ENCODE measurements at places on chromosomes 3 and 15.
A peak's percentile ranks its signal among the peaks of the same experiment; 100 is the strongest.

DNA sequence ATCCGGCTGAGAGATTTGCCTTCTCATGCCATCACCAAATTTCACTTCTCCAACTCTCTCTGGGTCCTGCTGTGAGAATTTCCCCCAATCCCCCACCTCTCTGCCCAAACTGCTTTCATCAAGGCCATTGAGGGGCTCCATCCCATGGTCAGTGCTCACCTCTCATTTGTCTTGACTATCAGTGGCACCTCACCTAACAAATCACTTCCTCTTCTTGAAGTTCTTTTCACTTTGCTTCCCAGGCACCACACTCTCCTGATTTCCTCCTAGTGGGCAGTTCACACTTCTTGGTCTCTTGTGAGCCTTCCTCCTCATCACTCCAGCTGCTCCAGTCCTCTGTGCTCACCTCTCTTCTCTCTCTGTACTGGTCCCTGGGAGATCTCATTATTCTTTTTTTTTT, 169.6 kb downstream of the OPA1 start:
- no peak for DNase-seq

DNA sequence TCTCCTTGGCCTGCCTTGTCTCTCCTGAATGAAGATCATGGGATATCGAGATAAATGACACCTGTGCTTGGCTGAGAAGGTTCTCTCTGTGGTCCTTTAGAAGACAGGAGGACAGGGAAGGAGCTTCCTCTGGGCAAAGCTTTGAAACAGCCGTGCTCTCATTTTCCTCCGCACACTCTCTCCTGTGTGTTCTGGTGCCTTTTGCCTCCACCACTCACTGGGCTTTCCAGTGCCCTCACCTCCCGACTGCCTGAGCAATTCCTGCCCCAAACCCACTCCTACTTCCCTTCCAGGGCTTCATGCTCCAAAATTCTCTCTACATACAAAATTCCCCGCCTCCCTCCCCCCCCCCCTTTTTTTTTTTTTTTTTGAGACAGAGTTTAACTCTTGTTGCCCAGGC, 32.3 kb downstream of the UPK1B start:
- DNase-seq = no peak

GRCh38 chr15:51727141-51727897, 10.1 kb downstream of the LYSMD2 start:
- DNase-seq = no peak

DNA sequence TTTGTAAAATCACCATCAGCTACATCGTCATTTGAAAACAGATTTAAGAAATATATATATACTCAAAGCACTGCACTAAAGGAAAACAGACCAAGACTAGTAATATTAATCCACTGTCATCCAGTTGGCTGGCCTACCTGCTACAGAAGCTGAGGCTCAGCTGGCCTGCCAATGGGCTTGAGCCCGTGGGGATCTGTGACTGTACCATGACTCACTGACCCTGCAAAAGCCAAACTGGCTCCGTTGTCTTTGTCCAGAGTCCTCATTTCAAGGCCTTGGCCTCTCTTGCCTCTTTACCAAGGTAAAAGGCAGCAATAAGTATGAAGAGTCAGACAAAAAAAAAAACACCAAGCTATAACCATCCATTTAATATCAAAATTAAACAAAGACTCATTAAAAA, 463.5 kb upstream of the RASGRP1 start:
- DNase-seq = no peak

DNA sequence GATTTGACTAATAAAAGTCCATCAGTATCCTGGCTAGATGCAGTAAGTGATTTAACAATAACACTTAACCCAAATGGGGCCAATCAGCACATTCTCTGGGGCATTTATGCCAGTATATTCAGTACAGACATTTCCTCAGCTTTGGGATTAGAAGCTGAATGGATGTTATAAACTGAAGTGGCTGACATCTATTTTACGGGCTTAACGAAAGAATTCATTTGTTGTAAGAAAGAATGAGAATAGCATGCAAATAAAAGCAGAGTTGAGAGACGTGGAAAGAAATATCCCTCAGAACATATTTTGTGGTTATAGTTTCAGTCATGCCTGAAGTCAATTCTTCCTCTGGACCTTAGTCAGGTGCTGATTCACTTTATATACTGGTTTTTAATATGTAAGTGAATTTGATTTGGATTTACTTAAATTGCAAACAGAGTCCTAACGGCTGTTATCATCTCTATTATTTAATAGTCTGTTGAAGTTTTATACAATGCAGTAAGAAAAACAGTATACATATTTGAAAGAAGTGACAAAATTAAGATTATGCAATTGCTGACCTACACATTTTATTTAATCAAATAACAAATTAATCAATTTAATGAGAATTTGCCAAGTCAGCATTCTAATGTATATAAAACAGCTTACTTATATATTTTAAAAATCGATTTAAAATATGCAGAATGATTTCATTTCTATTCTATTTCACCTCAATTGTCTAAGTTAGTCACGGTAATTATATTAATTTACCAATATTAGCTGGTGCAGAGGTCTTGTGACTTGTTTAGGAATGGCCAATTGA, 513.9 kb upstream of the CADM2 start:
- DNase-seq = no peak

- DNase-seq = no peak
These were observed 16.1 kb upstream of the LYSMD4 start for GRCh38 chr15:99749386-99749785.

DNA sequence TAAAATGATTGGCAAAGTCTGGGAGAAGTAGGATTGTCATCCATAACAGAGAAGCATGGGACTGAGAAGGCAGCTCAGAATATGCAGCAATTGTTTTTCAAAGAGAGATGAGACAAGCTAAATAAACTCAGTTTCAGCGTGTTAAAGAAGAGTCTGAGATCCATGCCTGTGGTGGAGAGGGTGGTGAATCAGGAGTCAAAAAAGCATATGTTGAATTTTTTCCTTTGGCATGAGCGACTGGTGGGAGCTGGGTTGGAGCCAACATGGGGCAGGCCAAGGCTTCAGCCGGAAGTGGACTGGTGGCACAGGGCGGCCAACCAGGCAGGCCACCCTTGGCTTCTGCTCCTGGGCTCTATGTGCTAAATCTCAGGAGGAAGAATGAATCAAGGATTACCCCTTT, 102.0 kb downstream of the SST start:
- no peak for DNase-seq

GRCh38 chr3:40581166-40581565, 56.4 kb downstream of the ZNF621 start:
- DNase-seq = no peak

GRCh38 chr15:75367406-75367912, 948 bp downstream of the MAN2C1 start:
- no peak for DNase-seq

DNA sequence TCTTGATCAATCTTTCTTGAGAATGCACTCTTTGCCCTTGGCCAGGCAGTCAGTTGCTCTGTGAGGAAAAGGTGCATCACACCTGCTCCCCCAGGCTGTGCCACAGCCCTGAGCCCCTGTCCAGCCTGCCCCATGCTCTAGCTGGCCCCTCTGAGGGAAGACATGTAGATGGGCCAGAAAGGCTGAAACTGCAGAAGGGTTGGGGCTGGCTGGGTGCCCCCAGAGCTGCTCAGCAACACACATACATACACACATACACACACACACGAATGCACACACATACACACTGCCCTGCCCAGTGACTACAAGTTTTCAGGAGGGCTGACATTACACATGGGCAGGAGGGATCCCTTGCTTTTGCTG, 16.4 kb downstream of the TBC1D21 start:
- no peak for DNase-seq

DNA sequence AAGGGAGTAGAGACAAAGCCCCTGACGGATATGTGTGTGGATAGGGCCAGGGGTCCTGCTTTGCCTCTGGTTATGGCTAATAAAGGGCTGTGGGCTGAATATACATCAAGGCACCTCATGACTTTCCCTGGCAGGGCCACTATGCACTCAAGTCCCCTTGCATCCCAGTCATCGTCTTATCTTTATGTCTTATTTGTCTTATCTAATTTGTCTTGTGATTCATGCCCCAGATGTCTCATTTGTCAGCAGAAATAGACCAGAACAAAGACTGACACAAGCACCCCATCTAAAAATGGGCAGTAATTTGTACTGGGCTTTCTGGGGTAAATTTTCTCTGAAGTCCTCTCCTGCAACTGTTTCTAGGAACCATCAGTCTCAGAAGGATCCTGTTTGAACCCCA, 68.6 kb downstream of the ITGA11 start:
- DNase-seq = no peak

DNA sequence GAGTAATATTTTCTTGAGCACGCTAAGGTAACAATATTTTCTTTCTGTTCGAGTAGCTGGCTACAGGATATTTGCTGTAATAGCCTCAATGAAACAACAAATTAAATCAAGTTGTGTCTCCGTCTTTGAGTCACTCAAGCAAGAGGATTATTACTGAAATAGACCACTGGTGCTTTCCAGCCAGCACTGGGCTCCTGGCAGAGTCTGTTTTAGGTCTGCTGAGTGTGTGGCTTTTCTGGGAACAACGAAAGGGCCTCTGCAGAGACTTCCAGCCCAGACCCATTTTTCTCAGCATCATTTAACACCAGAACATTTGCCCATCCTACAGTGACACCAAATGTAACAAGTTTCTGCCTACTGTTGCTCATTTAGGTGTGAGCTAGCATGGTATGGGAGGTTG, 652.9 kb downstream of the MAGI1 start:
- DNase-seq = no peak

GRCh38 chr15:93932164-93932776, 299.1 kb upstream of the MCTP2 start:
- DNase-seq = no peak

DNA sequence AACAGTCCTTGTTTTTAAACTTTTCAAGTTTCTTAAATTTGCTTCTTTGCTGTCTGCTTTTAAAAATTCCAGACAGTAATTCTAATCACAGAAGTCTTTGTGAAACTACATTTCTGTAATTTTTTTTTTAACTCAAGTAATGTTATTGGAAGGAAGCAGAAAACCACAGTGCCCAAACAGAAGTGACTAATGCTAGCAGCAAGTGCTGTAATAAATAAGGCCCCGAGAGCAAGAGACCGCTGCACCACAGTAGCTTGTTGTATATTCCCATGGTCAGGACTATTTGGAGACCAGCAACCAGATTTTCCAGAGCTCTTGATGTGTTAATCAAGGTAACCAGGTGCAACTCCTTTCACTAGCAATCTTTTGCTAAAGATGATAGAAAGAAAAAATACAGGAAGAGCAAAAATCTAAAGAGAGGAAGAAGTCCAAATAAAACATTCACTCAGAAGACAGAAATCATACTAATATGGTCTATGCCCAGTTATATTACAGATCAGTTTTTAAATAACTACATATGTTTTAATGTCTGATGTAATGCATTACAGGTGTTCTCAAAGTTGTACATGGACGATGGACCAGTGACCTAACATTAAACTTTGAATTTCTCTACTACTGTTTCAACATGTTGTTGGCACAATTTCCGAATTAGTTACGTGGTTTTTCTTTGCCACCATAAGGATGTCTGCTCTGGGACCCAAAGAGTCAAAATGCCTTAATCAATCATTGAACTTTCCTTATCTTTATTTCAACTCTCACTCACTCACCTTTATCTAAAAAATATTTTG, 36.4 kb downstream of the WWTR1 start:
- DNase-seq = no peak

DNA sequence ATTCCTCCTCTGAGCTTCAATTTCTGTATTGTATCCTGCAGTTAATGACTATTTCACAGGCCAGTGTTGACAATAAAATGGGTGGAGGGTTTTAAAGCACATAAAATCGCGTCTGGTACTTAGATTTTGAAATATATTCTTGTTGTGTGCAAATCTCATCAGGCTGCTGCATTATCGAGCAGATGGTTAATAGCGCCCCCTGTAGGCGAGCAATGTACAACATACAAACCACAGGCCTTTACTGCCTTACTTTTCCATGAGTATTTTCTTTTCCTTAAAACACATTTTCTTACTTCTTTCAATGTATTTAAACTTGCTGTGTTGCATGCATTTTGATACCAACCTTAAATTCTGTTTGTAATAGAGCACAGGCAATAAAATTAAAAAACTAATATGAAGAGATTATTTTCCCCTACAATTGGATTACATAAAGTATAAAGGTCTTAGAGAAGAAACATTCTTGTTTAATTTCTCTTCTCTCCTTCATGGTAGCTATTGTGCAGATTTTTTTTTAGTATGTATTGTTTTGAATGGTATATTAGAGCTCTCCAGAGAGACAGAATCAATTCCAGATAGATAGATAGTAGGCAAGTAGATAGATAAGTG, 608.4 kb downstream of the CADM2 start:
- no peak for DNase-seq

DNA sequence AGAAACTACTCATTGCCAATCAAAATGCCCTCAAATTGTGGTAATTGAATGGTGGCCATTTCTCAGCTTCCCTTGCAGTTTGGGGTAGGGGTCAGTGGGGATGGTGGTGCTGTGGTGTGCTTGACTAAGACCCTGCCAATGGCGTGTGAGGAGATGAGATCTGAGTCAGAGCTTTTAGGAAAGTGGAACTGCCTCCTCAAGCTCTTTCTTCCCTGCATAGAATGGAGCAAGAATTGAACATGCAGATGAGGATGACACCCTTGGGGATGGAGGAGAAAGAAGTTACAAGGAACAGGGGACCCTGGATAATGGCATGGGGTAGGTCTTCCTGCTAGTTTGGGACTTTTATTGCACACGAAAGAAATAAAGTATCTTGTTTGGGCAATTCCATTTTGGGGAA, 188.0 kb downstream of the PEX5L start:
- DNase-seq = no peak

GRCh38 chr3:183766745-183767606, 58.4 kb downstream of the MAP6D1 start:
- DNase-seq = peak; percentile 45

- no peak for DNase-seq
These were observed 25.2 kb downstream of the TSEN2 start for GRCh38 chr3:12509466-12509865.

DNA sequence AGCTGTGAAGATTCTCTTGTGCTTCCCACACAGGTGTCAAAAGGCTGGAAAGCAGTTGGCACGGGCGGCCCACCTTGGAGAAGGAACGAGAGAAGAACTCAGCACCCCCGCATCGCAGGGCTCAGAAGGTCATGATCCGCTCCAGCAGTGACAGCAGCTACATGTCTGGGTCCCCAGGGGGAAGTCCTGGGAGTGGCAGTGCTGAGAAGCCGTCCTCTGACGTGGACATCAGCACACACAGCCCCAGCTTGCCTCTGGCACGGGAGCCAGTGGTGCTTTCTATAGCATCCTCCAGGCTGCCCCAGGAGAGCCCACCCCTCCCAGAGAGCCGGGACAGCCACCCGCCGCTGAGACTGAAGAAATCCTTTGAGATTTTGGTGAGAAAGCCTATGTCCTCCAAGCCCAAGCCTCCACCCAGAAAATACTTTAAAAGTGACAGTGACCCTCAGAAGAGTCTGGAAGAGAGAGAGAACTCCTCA, 31.4 kb downstream of the STARD5 start:
- DNase-seq = no peak

DNA sequence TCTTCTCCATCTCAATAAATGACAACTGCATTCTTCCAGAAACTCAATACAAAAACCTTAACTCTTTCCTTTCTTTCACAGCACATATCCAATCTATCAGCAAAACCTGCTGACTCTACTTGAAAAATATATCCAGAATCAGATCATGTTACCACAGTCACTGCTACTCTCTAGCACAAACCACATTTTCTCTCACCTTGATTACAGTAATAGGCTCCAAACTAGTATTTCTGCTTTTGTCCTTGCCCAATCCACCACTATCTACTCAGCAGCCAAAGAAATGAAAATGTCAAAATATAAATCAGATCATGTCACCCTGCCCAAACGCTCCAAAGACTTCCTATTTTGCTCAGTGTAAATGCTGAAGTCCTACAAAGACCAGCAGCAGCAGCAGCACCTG, 15.2 kb downstream of the TMCC1 start:
- no peak for DNase-seq

GRCh38 chr3:134079761-134080160, 50.0 kb upstream of the SLCO2A1 start:
- no peak for DNase-seq

GRCh38 chr3:37922721-37923568, 61.3 kb downstream of the CTDSPL start:
- DNase-seq = no peak

All from activated gamma-delta T cell treated with anti-CD3 and anti-CD28 coated beads, Interleukin-2, amount 50 U/mL, for 16 hours (primary cell).